CD4-positive, alpha-beta T cell treated with Interleukin-4 for 4 hours (primary cell): ENCODE measurements at places on chromosomes 4 and X.

- no peak for DNase-seq
Observed at GRCh38 chr4:173195109-173195508, 26.5 kb downstream of the GALNT7 start.

- no peak for DNase-seq
Observed at GRCh38 chr4:185036842-185037241, 18.6 kb downstream of the HELT start.

GRCh38 chr4:118113220-118113619 lies 78.9 kb downstream of the NDST3 start:
- DNase-seq: no peak

DNA sequence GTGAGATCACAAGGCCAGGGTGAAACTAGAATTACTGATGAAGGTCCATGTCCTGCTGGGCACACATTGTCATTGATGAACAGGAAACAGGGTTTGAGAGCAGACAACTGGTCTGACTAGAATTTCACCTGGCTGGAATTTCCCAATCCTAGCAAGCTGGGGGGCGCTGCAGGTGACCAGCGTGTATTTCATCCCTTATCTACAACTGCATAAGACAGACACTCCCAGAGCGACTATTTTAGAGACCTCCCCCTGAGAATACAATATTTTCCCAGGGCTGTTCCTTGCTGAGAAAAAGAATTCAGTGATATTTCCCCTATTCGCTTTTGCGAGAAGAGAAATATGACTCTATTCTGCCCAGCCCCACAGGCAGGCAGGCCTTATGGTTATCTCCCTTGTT lies 432.6 kb upstream of the GALNT7 start:
- no peak for DNase-seq

DNA sequence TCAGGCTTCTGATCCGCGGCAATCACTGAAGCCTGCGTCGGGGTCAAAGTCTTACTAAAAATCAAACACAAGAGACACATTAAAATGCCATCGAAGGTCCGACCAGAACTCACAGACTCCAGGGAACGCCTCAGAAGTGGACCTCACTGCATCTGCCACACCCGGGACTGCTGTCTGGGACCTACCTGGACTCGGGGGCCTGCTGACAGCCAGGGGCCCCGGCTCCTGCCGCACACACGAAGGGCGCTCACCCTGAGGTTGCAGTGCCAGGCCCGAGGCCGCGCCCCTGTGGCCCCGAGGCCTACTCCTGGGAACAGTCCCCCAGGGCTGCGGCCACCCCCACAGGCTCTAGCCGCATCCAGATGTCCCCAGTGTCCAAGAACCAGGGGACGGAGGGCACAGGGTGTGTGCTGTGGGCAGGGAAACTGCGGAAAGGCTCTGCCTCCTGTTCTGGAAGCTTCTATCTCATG lies 7.4 kb downstream of the CTBP1 start:
- DNase-seq: no peak

DNA sequence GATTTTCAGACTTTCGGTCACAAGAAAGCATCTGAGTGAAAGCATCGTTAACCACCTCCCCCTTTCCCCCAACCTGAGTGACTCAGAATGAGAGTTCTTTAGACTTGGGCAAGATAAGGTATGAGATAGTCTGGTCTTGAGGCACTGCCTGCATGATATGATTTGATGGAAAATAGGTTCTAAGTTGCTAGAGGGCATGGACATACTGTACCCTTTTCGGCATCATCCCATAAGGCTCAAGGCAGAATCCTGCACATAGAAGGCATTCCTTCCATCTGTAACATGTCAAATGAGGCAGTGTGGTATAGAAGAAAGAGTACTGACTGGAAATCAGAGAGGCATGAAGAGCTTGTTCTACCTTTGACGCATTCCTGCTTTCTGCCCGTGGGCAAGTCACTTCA lies 16.8 kb upstream of the AMOT start:
- DNase-seq: no peak

DNA sequence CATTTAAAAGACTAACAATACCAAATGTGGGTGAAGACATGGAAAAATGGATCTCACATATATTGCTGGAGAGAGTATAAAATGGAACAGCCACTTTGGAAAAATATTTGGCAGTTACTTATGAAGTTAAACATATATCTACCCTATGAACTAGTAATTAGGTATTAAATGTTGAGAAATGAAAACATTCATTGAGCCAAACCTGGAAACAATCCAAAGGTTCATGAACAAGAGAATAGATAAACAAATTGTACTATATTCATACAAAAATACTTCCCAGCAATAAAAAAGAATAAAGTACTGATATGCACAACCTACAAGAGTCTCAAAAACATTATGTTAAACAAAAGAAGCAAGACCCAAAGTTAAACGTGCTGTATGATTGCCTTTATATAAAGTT lies 4.0 kb upstream of the EGF start:
- no peak for DNase-seq

DNA sequence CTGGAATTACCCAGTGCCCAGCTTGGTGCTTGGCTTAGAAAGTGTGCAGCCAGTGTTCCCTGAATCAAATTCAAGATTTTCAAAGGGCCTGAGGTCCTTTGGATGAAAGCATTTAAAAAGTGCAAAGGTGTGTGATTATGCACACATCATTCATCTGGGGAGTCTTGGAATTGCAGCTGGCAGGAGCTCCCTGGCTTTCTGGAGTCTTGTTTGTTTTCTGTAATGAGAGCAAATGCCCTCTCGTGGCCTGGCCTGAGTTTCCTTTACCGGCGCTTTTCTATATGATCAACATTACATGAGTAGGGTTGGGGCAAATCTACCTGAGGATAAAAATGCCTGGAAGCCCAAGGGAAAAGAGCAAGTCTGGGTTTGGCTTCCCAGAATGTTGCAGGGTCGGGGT lies 24.6 kb upstream of the SORCS2 start:
- no peak for DNase-seq

DNA sequence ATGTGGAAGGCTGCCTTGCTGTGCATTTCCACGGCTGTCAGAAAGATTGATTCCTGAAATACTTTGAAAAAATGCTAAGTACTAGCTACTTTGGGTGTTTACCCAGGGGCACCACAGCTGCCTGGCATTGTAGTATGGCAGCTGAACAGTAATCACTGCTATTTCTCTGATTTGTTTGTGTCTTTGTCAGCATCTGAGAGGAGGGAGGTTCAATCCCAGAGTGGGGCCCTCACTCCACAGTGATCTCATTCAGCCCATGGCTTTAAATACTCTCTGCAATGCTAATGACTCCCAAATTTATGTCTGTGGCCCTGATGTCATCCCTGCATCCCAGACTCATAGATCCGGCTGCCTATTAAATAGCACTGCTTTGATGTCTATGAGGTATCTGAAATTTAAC lies 575.3 kb upstream of the MAGEB2 start:
- DNase-seq: no peak

DNA sequence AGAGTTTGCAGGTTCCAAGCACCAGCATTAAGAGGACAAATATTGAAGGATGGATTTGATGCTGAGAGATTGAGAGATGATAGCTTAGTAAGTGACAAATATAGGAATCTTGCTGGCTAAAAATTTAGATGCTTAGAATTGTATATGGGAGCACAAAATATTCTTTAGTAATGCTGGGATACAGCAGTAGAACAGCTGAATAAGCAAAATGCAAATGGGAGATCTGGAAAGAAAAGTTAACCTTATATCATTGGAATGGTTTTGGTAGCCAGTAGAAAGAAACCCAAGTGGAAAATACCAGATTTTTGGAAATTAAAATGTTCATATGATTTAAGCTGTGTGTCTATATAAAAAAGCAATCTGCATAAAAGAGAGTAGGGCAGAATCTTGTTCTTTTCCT lies 308.6 kb upstream of the CPEB2 start:
- no peak for DNase-seq

- no peak for DNase-seq
Observed at GRCh38 chrX:41588271-41588670, 100.5 kb upstream of the GPR34 start.

- no peak for DNase-seq
Observed at GRCh38 chr4:129532573-129532972, 436.6 kb downstream of the C4orf33 start.

- no peak for DNase-seq
Observed at GRCh38 chr4:124253080-124253479, 459.5 kb downstream of the ANKRD50 start.

DNA sequence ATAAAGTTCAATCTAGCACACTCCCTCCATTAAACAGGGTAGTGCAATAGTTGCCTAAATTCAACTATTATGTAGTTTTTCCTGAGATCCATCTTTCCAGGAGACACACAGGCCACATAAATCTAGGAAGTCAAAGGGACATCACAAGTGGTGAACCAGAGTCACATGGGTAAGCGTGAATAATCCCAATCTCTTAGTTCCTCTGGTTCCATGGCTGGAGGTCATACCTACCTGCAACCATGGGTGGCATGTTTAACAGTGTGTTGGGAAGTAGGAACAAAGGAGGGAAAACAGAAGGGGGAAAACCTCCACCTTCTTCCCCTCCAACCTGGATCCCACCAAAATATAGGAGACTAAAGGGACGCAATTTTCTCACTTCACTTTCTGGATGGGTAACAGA lies 2651.6 kb downstream of the ARAP2 start:
- no peak for DNase-seq

GRCh38 chr4:123215536-123215935 lies 181.1 kb upstream of the SPRY1 start:
- DNase-seq: no peak
